ENCODE measurements at places on chromosomes 6 and 20. TPM values are rescaled to one million over a fixed set of nuclear protein-coding genes. Genes with fewer than 3 reads are reported as not detected.

Gene C6orf132
- 16.9 TPM for total RNA-seq

Gene PDE10A
- total RNA-seq, result 0.83 TPM

Gene BTBD9
- total RNA-seq, result 8.0 TPM

Gene PNPLA1
- total RNA-seq, result not detected

Gene DNMT3B
- total RNA-seq, result 5.1 TPM

Gene LY86
- total RNA-seq, result not detected

Gene POU5F1
- 1.1 TPM for total RNA-seq

Gene ANKEF1
- 4.2 TPM for total RNA-seq

Gene GGTLC1
- total RNA-seq, result not detected

Gene OXT
- total RNA-seq, result not detected

Gene NAPB
- total RNA-seq, result 6.3 TPM

Gene HLA-E
- 158 TPM for total RNA-seq

Gene THBD
- total RNA-seq, result 6.9 TPM

Gene DAAM2
- total RNA-seq, result 9.0 TPM

Gene SAMD3
- 2.4 TPM for total RNA-seq

Gene ZKSCAN8
- 12.0 TPM for total RNA-seq

Gene RGS17
- 0.39 TPM for total RNA-seq

DNA sequence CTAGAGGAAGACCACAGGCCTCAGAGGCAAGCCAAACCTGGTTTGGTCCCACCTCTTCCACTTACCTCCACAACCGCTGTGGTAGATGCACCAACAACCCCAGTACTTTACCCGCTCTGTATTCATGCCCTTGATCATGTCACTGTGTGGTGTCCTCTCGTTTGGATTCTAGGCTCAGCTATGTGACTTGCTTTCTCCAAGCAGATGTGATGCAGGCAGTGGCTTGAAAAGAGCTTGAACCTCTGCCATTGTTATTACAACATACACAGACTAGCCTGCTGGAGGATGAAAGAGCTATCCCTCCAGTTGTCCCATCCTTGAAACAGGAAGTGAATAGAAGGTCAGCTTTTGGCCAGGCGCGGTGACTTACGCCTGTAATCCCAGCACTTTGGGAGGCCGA lies 147.7 kb downstream of the ZNF217 start:
- no peak for DNase-seq

DNA sequence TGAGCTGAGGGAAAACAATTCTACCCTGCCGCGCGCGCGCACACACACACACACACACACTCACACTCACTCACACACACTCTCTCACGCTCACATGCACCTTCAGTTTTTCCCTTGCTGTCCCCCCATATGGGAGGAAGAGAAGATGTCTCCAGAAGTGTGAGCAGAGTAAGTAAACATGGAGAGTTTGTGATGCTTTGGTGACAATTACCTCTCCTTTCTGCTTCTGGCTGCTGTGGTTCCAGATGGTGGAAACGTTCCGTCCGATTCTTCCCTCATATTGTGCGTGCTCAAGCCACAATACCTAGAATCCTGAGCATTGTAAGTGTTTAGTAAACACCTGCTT lies 86.7 kb downstream of the LINC00237 start:
- no peak for DNase-seq

- DNase-seq, result no peak
These were observed 1.9 kb downstream of the KIF16B start for GRCh38 chr20:16571333-16571732.

- DNase-seq, result no peak
These were observed 79.0 kb downstream of the IPCEF1 start for GRCh38 chr6:154277629-154278017.

- no peak for DNase-seq
These were observed 24.3 kb downstream of the TFAP2B start for GRCh38 chr6:50842861-50843384.

- DNase-seq, result no peak
These were observed 356.6 kb downstream of the PREX1 start for GRCh38 chr20:48471176-48471575.

- peak; percentile 55 for DNase-seq
These were observed 859 bp upstream of the RAE1 start for GRCh38 chr20:57350081-57350710.

DNA sequence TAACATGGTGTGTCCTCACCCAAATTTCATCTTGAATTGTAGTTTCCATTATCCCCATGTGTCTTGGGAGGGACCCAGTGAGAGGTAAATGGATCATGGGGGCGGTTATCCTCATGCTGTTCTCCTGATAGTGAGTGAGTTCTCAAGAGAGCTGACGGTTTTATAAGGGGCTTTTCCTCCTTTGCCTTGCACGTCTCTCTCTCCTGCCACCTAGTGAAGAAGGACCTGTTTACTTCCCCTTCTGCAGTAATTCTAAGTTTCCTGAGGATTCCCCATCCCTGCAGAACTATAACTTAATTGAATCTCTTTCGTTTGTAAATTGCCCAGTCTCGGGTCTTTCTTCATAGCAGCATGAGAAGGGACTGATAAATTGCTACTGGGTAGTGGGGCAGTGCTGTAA lies 789.3 kb downstream of the FRK start:
- no peak for DNase-seq

DNA sequence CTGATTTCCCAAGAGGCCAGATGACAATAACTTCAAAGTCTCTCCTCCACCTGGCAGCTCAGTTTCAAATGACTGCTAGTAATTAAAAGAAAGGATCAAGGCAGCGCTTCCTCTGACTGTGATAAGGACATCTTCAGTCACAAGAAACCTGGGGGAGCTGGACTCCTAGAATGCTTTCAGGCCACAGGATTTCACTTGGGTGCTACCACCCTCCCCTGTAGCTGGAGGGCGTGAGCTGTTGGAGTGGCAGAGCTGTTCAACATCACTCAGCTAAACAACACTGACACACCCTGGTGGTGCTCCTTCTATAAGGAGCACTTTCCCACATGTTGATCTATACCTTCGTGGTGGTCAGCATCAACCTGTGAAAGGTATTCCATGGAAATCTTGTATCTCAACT lies 2.2 kb upstream of the CNR1 start:
- no peak for DNase-seq

DNA sequence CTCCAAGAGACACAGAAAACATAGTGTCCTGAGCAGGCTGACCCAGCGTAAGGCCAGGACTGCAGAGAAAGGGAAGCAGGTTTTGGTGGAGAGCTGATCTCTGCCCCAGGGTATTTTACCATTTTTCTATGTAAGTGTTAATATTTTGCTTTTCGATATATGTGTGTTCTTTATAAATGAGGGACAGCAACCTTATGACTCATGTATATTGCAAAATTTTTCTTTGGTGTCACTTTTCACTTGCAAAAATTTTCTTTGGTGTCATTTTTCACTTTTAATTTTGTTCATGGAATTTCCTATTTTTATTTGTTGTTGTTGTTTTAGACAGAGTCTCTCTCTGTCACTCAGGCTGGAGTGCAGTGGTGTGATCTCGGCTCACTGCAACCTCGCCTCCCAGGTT lies 34.6 kb upstream of the PXDC1 start:
- no peak for DNase-seq

DNA sequence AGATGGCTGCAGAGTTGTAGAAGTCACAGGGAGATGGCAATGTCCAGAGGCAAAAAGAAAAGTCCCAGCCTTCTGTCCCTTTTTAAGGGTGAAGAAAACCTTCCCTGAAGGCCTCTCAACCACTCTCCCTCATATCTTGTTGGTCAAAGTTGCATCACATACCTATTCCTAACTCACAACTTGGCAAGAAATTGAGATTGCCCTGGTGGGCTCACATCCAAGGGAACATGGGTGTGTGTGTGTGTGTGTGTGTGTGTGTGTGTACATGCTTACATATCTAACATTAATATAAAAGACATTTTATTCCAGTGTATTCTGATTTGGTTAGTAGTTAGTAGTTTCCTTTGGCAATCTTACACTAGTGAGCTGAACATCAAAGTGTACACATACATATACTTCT lies 144.3 kb upstream of the SALL4 start:
- no peak for DNase-seq

DNA sequence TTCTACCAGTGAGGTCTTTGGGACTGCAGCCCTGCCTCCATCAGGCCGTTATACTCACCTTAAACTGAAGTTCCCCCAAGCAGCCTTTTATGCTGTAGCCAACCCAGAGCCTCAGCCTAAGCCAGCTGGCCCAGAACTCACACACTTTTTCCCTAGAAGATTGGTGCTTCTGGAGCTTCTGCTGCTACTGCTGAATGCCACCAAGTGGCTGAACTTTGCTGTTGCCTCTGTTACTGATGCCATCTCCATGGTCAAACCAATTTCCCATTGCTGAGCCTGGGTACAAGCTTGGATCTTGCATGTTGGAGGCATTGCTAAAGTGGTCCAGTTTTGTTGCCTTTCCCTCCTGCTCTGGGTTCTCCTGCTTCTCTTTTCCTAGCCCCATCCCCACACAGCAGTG lies 15.0 kb upstream of the TBX18 start:
- no peak for DNase-seq

- DNase-seq, result no peak
These were observed 28.8 kb upstream of the TULP4 start for GRCh38 chr6:158283304-158283980.

GRCh38 chr6:51495096-51495495 lies 592.3 kb downstream of the PKHD1 start:
- no peak for DNase-seq

DNA sequence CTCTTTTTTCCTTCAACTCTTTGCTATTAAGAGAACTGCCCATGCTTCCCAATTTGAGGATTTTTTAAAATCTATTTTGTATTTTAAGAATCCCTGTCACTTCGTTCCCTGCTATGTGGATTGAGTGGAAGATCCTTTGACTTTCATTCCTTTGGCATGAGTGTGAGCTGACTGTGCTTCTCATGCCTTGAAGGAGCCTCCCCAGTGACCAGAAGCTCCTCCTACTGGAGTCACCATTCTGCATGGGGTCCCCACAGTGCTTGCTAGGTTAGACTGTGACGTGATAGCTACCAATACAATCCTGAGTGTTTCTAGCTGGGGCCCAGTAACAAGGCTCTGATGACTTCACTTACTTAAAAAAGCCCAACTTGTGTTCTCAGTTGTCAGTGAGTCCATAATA lies 104.4 kb upstream of the LAMP5 start:
- no peak for DNase-seq

- no peak for DNase-seq
These were observed 13.5 kb upstream of the ZBTB46 start for GRCh38 chr20:63844511-63844991.

DNA sequence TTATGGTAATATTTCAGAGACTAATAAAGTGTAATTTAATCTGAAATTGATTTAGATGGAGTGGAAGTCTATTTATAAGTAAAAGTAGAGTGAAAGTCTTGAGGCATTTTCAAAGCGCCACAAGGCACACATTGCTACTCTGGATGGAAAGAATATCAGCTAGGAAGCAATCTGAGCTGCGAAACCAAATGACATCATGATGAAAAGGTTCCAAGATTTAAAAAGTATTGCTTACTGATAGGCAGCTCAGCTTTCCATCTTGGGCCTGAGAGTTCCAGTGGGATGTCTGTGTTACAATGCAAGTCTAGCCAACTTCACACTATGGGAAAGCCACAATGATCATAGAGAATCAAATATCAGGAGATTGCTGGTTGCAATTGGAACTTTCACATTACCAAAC lies 126.9 kb upstream of the VGLL2 start:
- DNase-seq, result no peak

DNA sequence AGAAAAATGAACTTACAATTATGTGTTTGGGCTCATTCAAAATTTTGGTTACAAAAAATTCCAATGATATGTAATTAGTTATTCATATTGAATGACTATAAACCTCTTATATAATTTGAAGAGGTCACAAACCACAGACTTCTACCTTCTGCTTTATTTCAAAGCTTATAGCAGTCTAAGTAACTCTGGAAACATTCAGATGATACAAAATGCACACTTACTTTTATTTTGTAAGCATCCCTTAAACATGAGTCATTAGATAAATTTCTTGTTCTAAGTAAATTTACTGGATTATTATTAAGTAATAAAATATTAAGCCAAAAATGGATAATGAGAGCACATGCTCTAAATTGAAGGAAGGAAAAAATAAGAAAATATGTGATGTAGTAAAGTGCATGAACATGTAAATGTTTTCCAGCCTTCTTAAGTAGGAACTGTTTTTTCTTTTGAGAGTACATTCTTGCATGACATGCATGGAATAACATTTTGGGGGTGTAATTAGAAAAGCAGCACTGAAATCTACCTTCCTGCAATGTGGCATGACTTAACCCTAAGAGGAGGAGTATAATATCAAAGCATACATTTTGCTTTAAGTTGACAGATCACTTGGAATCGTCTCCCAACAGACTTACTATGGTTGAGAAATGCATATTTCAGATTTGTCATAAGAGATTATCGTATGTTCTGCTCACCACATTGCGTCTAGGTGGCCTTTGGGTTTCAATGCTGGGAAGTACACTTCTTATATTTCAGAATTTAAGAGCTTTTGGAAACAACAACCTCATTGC lies 372.7 kb upstream of the HSF2 start:
- no peak for DNase-seq

- no peak for DNase-seq
These were observed 5.5 kb downstream of the PTGIS start for GRCh38 chr20:49562311-49563014.

GRCh38 chr6:170281331-170282292 lies 9.3 kb downstream of the DLL1 start:
- no peak for DNase-seq

- no peak for DNase-seq
These were observed 86.6 kb downstream of the CD40 start for GRCh38 chr20:46204594-46205186.

DNA sequence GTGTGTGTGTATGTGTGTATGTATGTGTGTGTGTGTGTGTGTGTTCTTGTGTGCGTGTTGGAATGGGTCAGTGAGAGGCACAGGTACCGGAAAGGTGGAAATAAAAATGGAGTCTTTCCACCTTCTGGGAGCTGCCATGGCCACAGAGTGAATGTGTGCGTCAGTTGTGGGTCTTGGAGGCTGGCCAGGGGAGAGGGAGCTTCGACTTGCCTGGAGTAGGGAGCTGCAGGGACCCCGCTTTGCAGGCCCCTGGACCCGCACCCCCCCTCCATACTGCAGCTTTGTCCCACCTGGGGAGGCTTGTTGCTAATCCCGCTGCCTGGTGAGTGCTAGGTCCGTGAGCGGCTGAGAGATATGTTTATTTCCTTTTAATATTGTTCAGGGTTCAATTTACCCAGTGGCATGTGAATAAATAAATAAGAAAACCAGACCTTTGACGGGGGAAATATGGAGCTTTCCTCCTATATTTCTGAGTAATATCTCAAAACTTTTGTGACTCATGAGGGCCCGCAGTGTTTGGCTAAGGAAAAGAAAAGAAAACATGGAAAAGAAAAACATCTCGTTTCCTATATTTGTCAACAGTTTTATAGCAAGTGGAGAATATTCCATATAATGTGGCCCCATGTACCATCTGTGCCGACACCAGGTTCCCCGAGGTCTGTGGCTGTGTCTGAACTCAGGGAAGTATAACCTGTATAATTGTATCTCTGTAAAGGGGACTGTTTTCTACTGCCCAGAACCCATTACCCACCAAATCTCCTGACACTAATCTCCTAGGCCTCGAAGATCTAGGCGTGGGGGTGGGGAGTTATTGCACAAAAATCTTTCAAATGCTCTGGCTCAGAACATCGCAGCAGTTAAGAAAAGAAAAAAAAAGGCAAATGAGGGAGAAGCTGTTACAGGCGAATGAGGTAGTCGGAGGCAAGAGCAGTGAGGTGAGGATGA lies 24.6 kb upstream of the CCDC167 start:
- DNase-seq, result no peak

GRCh38 chr6:139248911-139249310 lies 42.9 kb downstream of the TXLNB start:
- no peak for DNase-seq

- DNase-seq, result no peak
These were observed 120.4 kb downstream of the RNF144B start for GRCh38 chr6:18507561-18507960.

- DNase-seq, result no peak
These were observed 1.1 kb downstream of the DPM1 start for GRCh38 chr20:50957276-50957675.

GRCh38 chr6:42260972-42261371 lies 43.3 kb upstream of the MRPS10 start:
- DNase-seq, result peak; percentile 66

All from pancreas (tissue), 10 donors.